ENCODE measurements at places on chromosomes 4 and X.
A peak's percentile ranks its signal among the peaks of the same experiment; 100 is the strongest.

GRCh38 chrX:120446498-120446897, 22.6 kb downstream of the LAMP2 start:
- no peak for DNase-seq

- no peak for DNase-seq
Observed at GRCh38 chr4:2046031-2046961, 12.8 kb upstream of the NAT8L start.

GRCh38 chr4:90190525-90190924, 63.3 kb downstream of the CCSER1 start:
- no peak for DNase-seq

DNA sequence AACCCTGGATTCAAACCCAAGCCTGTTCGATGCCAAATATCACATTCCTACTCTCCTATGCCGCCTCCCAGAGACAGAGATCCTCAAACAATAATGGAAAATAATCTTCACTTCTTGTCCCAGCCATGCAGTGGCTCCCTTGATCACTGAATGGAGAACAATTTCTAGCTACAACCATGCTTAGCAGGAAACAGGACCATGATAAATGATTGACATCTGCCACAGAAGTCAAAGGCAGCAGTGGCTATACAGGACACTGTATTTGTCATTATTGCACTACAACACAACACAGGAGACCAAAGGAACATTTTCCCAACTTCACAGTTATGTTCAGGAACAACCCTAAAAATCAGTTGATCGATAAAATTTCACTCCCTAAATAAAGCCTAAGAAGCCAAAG, 243.3 kb upstream of the SLC7A11 start:
- no peak for DNase-seq

- DNase-seq, result no peak
Observed at GRCh38 chrX:9519546-9520216, 54.8 kb downstream of the TBL1X start.

DNA sequence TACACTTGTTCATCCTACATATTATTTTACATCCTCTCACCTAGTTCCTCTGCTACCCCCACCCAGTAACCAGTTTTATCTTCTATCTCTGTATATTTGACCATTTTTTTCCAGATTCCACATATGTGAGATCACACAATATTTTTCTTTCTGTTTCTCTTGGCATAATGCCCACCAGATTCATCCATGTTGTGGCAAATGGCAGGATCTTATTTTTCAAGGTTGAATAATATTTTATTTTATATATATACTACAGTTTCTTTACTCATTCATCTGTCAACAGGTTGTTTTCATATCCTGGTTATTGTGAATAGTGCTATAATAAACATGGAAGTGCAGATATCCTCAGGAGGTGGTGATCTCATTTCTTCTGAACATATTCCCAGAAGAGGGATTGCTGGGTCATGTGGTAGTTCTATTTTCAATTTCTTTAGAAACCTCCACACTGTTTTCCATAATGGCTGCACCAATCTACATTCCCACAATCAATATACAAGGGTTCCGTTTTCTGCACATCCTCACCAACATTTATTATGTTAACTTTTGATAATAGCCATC, 48.2 kb downstream of the THAP9 start:
- no peak for DNase-seq

- DNase-seq, result no peak
Observed at GRCh38 chr4:54032558-54033135, 31.8 kb downstream of the CHIC2 start.

DNA sequence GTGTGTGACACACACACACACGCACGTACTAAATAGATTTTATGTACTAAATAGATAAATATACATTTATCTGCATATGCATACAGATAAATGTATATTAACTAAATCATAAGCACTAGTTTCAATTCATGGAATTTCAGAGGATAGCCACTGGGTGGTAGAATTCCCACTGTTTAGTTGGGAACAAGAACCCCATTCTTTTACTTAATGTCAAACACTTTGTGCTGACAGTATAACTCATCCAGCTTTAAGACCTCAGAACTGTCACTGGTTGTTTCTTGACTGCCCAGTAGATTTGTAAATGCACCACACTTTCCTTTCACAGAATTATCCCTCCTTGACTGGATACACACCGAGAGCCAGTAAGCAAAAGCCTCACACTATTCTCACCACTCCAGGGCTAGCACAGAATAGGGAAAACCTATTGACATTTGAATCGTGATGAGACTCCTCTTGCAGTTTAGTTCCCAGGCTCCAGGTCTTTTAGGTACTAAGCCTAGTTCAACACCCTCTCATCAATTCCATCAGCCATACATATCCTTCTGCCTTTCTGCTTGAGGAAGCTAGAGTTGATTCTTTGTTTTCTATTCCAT, 32.4 kb downstream of the PPARGC1A start:
- no peak for DNase-seq

DNA sequence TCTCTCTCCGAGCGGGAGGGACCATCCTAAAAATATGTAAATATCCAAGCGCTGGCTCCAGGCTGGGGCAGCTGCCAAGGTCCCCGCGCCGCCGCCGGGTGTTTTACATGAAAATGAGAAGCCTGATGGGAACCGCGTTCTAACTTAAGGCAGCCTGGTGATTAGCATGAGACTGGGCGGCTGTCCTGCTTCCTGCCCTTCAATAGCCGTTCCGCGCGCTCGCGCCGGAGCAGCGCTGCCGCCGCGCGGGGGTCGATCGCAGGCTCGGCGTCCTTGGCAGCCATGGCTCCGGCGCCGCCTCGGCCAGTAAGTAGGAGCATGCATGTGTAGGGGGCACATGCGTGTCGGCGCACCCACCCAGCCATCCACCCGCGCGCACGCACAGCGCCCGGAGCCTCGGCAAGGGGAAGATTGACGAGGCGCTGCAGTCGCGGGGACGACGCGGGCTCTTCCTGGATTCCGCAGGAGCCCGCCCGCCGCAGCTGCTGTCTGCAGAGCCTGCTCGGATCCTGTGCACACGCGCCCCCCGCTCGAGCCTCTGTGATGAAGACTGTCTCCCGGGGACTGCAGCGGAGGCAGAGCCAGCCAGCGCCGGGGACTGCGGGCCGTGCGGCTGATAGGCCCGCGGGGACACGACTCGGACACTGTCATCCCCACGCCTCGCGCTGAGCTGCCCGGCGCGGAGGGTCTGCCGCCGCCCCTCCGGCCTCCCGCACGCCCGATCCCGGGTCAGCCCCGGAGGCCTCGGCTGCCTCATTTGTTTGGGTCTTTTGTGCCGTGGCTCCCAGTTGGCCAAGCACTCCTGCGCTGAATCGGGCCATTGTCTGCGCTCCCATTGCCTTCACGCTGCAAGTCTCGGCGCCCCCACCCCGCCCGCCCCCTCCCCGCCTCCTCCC, 734 bp downstream of the STOX2 start:
- DNase-seq, result peak; percentile 13

GRCh38 chrX:152177052-152177451, 38.7 kb upstream of the MAGEA10 start:
- no peak for DNase-seq

DNA sequence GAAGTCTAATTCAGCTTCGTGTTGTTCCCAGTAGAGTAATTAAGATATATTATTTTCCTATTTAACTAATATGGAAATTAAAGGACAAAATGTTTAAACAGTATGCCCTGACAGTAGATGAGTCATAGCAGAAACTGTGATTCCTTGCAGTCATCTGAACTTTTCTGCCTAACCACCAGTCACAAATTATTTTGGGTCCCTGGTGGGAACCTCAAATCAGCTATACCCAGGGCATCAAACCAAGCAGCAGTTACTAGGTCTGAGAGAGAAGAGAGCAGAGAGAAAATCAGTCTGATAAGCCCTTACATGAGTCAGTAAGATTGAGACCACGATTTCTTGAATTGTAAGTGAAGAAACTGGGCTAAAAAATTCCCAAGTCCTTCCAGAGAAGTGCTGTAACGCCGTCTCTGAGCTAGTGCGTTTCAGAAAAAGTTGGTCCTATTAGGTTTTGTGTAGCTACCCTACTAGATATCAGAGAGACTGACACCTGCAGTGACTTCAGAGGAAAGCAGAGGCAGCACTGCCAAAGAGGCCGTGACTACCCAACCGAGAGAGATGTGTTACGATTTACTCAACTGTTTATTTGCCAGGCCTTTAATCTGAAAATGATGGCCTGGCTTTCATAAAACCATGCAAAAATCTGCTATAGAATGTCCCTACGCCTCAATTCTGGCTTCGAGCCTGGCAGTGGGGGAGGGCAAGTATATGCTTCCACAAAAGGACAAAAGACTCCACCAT, 21.7 kb upstream of the GPM6A start:
- no peak for DNase-seq

- DNase-seq, result no peak
Observed at GRCh38 chr4:38100474-38101255, 140.5 kb downstream of the PTTG2 start.

DNA sequence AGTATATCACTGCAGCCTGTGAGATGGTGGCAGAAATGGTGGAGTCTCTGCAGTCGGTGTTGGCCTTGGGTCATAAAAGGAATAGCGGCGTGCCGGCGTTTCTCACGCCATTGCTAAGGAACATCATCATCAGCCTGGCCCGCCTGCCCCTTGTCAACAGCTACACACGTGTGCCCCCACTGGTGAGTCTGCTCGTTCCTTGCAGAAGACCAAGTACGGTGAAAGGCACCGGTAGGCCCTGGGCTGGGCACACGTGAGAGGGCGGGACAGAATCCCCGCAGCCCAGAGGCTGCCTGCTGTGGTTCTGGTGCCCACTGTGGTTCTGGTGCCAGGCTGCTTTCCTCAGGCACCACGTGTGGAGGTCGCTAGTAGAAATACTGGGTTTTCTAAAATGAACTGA, 31.2 kb upstream of the MSANTD1 start:
- no peak for DNase-seq

- no peak for DNase-seq
Observed at GRCh38 chr4:107939307-107939706, 8.0 kb downstream of the CYP2U1 start.

DNA sequence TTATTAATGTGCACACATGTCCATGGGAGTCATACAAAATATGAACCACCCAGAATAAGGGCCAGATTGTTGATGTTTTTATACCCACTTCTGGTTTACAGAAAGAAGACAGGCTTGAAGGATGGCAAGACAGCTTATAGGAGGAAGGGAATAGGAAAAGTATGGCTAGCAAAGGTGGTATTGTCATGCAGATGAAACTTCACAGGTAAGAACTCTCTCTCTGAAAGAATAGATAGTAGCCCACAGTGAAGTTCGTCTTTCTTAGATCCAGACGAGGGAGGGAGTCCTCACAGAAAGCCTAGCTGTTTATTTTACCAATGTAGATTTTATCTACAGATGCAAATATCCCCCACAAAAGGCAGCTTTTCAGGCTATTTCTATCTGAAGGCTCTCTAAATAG, 43.7 kb upstream of the SPIN4 start:
- no peak for DNase-seq

- no peak for DNase-seq
Observed at GRCh38 chr4:116598980-116599789, 486.2 kb downstream of the TRAM1L1 start.

DNA sequence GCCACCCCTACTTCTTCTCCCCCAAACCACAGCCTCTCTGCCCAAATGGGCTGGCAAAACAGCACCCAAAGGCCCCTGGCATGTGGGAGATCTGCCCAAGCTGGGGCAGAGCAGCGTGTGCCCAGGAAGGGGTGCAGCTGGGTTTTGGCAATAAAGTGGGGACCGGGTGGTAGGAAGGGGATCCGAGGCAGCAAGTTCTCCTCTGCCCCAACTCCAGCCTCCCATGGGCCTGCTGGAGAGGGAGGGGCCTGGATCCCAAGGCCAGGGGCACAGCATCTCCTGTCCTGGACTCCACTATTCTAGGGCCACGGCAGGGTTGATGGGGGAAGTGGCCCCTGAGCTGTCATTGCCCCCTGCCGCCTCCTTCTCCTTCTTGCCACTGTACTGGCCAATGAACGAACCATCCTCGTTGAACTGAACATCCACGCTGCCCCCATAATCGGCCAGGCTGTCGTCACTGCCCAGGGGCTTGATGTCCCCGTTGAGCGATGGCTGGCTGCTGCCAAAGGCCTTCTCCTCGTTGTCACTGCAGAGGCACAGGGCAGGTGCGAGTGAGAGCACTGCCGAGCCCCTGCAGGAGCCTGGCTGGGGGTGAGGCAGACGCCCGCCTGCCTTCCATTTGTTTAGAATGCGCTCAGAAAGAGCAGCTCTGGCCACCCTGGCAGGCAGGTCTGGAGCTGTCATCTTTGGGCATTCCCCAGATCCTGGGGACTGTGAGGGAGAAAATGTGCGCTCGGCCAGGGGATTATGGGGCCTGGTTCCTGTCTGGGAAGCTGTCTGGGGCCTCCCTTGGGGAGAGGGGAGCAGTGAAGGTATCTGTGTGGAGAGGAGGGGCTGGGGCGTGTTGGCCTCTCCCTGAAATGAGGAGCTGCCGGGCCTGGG, 23.4 kb downstream of the L1CAM start:
- DNase-seq, result no peak

DNA sequence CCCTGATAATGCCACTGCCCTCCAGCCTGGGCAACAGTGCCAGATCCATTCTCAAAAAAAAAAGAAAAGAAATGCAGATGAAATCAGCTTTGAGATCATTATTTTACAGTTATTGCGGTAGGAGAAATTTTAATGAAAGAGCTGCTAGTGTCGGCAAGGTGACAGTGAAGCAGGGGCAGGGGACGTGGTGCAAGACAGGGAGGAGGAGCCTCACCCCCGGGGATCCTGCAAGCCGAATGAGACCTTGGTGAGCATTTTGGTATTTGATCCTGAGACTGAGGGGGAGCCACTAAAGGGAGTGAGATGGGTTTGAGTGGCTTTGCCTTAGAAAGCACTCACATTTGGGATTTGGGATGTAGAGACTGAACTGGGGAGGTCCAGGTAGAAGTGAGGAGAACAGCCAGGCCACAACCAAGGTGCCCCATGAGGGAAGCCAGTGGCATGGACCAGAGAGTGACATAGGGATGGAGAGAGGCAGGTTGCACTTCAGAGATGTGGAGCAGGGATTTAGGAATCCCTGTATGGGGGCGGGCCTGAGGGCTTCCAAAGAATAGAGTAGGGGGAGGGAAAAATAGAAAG, 23.6 kb downstream of the RBM10 start:
- no peak for DNase-seq

GRCh38 chrX:45762699-45763647, 562.3 kb upstream of the DIPK2B start:
- no peak for DNase-seq

DNA sequence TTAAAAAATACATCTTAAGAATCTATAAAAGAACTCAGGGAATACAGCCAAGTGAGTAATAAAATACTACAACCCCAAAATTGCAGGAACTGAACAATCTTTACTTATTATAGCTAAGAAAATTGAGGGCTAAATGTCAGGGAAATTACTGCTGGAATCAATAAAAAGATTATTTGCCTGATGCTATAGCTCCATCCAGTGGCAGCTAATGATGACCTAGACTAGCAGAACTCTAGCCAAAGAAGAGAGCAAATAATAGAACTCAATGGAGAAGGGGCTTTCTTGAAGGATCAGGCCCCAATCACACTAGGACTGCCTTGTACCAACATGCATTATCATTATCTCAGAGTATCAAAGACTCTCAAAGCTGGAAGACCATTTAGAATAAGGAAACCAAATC, 85.0 kb upstream of the FAM241A start:
- no peak for DNase-seq

- no peak for DNase-seq
Observed at GRCh38 chrX:130994671-130995070, 63.5 kb upstream of the ARHGAP36 start.
